Activated CD4-positive, alpha-beta T cell treated with anti-CD3 and anti-CD28 coated beads, Interleukin-2, amount 50 U/mL, for 4 hours (primary cell): ENCODE measurements at places on chromosomes 1 and 21.

DNA sequence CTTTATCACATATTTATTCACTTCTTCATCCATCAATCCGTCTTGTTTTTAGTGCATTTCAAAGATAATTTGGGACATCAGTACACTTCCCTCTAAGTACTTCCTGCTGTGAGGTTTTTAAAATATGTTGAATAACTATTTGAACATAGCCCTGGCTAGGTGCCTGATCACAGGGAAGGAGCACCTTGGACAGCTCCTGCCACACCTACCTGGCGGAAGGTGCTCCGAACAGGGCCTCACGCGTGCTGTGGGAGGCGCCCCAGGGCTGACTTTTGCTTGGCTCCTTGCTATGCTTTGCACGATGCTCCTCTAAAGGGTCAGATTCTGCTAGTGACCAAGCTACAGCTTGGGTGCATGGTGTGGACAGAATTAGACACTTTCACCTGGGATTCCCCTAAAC, 4.9 kb upstream of the ATXN7L2 start:
- no peak for DNase-seq

DNA sequence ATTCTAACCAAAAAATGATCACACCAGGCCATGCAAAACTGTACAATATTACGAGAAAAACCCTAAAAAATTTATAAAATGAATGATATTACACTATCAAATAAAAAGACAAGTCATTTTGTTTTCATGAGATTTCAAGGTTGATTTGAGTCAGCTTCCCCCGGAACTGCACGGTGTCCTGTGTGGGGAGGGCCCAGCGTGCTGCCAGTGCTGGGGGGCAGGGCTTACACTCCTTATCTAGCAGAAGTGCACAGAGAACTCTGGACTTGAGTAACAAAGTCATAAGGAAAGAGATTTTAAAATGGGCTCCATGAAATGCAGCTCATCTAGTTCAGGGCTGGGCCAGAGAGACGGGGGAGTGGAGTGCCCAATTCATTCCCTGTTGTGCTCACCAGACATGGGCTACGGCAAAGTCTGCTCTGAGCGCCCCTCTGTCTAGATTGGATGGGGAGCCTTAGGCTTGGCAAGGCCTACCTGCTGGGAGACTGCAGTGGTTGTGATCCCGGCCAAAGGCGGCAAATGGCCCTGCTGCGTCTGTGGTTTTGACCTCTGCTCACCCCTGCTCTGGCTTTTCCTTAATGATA, 50.1 kb downstream of the COQ8A start:
- DNase-seq = peak; percentile 25

- no peak for DNase-seq
Measured at GRCh38 chr1:38932571-38932970, 9.1 kb downstream of the RHBDL2 start.

- no peak for DNase-seq
Measured at GRCh38 chr1:109935451-109935900, 24.8 kb downstream of the CSF1 start.

- no peak for DNase-seq
Measured at GRCh38 chr1:11795238-11795890, 10.4 kb downstream of the MTHFR start.

DNA sequence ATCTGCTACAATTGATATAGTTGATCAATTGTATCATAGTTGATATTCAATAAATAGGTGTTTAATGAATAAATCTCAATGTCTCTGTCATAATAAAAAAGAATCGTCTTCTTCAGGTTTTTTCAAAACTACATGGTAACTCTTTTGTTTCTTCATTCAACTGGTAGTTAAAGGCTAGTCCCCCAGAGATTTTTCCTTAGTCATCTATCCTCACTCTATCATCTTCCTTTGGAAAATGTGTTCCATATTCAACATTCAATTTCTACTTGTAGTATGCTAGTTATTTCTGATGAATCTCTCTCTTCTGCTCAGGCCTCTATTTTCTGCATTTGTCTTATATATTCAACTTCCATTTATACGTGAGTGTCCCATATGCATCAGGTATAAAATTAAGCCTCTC, 558.8 kb downstream of the KCNT2 start:
- DNase-seq = no peak

DNA sequence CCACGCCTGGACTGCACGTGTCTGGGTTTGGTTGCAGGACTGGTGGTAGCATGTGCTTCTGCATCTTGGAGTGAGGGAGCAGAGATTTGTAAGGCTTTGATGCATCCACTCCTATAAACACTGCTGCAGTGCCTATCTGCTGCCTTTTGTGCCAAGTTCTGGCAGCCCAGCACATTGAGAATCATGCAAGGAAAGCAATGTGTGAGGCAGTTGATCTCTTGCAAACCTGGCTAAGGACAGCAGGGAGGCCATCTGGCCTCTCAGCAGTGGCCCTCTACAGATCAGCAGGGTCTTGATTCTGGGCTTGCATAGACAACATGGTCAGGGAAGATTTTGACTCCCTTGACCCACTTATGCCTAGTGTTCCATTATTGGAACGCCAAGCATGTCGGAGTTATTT, 81.2 kb upstream of the COA6 start:
- DNase-seq = no peak

DNA sequence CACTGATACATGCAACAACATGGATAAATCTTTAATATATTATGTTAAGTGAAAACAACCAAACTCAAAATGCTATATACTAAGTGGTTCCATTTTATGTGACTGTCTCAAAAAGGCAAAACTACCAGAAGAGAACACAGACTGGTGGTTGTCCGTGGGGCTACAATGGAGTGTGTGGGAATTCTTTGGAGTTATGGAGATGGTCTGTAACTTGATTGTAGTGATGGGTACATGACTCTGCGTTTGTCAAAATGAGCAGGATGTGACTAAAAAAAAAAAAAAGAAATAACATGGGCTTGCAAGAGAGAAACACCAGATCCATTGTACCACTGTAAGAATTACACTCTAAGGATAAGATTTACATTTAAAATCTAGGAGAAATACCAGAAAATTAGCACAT, 52.2 kb upstream of the KIAA1614 start:
- DNase-seq = no peak

- no peak for DNase-seq
Measured at GRCh38 chr1:112309499-112309898, 86.5 kb upstream of the CTTNBP2NL start.

DNA sequence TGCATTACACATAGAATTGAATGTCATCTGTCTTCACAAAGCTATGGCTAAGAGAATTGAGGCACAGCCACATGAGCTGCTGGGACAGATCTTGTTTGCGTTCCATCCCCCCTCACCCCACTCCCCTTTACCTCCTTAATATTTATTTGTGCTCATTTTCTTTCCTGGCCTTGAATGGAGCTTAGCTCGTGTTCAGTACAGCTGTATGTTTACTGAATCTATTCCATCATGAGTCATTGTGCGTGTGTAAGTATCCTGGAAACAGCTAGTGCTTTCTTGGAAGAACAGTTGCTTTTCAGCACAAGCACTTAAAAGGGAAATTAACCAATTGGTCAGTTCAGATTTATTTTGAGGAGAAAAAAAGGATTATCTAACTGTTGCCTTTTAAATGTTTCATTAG, 14.7 kb downstream of the PROX1 start:
- DNase-seq = no peak

DNA sequence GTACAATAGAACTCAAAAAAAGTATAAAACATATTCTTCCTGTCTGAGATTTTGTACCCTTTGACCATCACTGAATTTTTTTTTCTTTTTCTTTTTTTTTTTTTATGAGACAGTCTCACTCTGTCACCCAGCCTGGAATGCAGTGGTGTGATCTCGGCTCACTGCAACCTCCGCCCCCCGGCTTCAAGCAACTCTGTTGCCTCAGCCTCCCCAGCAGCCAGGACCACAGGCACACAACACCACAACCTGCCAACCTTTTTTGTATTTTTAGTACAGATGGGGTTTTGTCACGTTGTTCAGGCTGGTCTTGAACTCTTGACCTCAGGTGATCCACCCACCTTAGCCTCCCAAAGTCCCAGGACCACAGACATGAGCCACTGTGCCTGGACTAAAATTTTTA, 10.4 kb downstream of the SDCCAG8 start:
- no peak for DNase-seq
